Placental epithelial cell (primary cell): ENCODE measurements at places on chromosomes 4 and X. TPM values are rescaled to one million over a fixed set of nuclear protein-coding genes. Genes with fewer than 3 reads are reported as not detected.

The USP17L15 gene
- not detected in 2 replicates for total RNA-seq

The MAGT1 gene
- 57.3 and 103 TPM in 2 replicates for total RNA-seq

The AADAT gene
- 13.0 and 18.8 TPM in 2 replicates for total RNA-seq

The PABPC1L2B gene
- not detected in 2 replicates for total RNA-seq

The CLGN gene
- total RNA-seq = not detected in 2 replicates

The CBLL2 gene
- total RNA-seq = not detected in 2 replicates

The FBXL5 gene
- total RNA-seq = 110 and 117 TPM in 2 replicates

The WFS1 gene
- total RNA-seq = 15.7 and 21.6 TPM in 2 replicates

The FGB gene
- not detected in 2 replicates for total RNA-seq

The HS3ST1 gene
- under 0.01 and 0.22 TPM in 2 replicates for total RNA-seq

The SPIN4 gene
- total RNA-seq = 8.2 and 10.8 TPM in 2 replicates

The CPZ gene
- 10.4 and 39.7 TPM in 2 replicates for total RNA-seq

The SYNPO2 gene
- 0.22 and 0.79 TPM in 2 replicates for total RNA-seq

The RBMXL3 gene
- not detected in 2 replicates for total RNA-seq

The UGT2A3 gene
- not detected in 2 replicates for total RNA-seq

The HMX1 gene
- total RNA-seq = not detected in 2 replicates

The OTC gene
- total RNA-seq = not detected in 2 replicates

The FRG2 gene
- total RNA-seq = not detected in 2 replicates

The IL2 gene
- total RNA-seq = not detected in 2 replicates

The UGT2B28 gene
- not detected in 2 replicates for total RNA-seq

The TLR6 gene
- total RNA-seq = 4.7 and 7.8 TPM in 2 replicates

The CSAG2 gene
- total RNA-seq = not detected in 2 replicates

The TBX22 gene
- total RNA-seq = not detected in 2 replicates

The CLDN22 gene
- not detected in 2 replicates for total RNA-seq

The HSPA4L gene
- 0.98 and 1.6 TPM in 2 replicates for total RNA-seq

The CCNA2 gene
- 9.4 and 23.7 TPM in 2 replicates for total RNA-seq

The MAGED2 gene
- 460 and 481 TPM in 2 replicates for total RNA-seq

The MECP2 gene
- 21.0 and 23.6 TPM in 2 replicates for total RNA-seq

The ZFP92 gene
- not detected in 2 replicates for total RNA-seq

The ITGB1BP2 gene
- 0.98 and 3.1 TPM in 2 replicates for total RNA-seq

The SSX1 gene
- total RNA-seq = not detected in 2 replicates

The ARHGEF6 gene
- total RNA-seq = under 0.01 TPM in 2 replicates

The XIAP gene
- total RNA-seq = 18.1 and 25.3 TPM in 2 replicates

The FGF16 gene
- 0.22 TPM in 1 of 2 replicates, not detected in the other for total RNA-seq

The CD38 gene
- under 0.01 TPM in 2 replicates for total RNA-seq

The TMEM31 gene
- 0.39 TPM in 1 of 2 replicates, not detected in the other for total RNA-seq

The MAGEC2 gene
- total RNA-seq = not detected in 2 replicates

The PGRMC1 gene
- total RNA-seq = 120 and 137 TPM in 2 replicates

The VEGFD gene
- under 0.01 TPM in 1 of 2 replicates, not detected in the other for total RNA-seq

The TEC gene
- total RNA-seq = 0.22 and 0.39 TPM in 2 replicates

The CFI gene
- total RNA-seq = not detected in 2 replicates

The NPY1R gene
- total RNA-seq = not detected in 2 replicates

The ZNF157 gene
- total RNA-seq = 0.11 and 0.39 TPM in 2 replicates

The TRAM1L1 gene
- 3.1 and 6.3 TPM in 2 replicates for total RNA-seq

The TMEM271 gene
- not detected in 2 replicates for total RNA-seq

The RPS6KA6 gene
- total RNA-seq = 7.9 and 11.2 TPM in 2 replicates

The FAM9B gene
- not detected in 2 replicates for total RNA-seq

The SSX4 gene
- not detected in 2 replicates for total RNA-seq

The CXCL3 gene
- not detected in 2 replicates for total RNA-seq

The SPARCL1 gene
- total RNA-seq = not detected in 2 replicates

The PFKFB1 gene
- 0.22 and 0.39 TPM in 2 replicates for total RNA-seq
